ENCODE measurements at places on chromosomes 1 and 21.

DNA sequence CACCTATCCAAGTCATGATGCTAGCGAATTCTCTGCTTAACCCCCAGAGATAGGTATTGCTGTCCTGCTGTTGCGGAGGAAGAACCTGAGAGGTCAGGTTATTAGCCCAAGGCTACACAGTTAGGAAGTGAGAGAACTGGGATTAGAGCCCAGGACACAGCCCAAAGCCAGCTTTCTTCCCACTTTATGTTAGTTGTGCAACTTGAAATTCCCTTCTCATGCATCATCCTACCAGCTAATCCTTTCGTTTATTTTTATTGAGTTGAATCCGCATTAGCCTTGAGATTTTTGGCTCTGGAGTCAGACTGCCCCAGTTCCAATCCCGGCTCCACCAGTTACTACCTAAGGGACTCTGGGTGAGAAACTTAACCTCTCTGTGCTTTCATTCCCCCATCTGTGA, 65.4 kb downstream of the PLEKHA6 start:
- DNase-seq: no peak

- no peak for DNase-seq
Observed at GRCh38 chr1:21916447-21917238, 20.5 kb downstream of the HSPG2 start.

GRCh38 chr1:165376811-165377311, 20.3 kb upstream of the LMX1A start:
- DNase-seq: no peak

GRCh38 chr1:32746130-32746529, 43.6 kb upstream of the SYNC start:
- no peak for DNase-seq

- DNase-seq: no peak
Observed at GRCh38 chr21:46131588-46131837, 23.9 kb downstream of the FTCD start.

Data from T follicular helper cell (primary cell).